ENCODE measurements at places on chromosomes 7 and 10.

GRCh38 chr7:159119851-159120539, 24.7 kb downstream of the VIPR2 start:
- no peak for DNase-seq

- no peak for DNase-seq
Measured at GRCh38 chr10:128007056-128007455, 100.2 kb downstream of the PTPRE start.

DNA sequence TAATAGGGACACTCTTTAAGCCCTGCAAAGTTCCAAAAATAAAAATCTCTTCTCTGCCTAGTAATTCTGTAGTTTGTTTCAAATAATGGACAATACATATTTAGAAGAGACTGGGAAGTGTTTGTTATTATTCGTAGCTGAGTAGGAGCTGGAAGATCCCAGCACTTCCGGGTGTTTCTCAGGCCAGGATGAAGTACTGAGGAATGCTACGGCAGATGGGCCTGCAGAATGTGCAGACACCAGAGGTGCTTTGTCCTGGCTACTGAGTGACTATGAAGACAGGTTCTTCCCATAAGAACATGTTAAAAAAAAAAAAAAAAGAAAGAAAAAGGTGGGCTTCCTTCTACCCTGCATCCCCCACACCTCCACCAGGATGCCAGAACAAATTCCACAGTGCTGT, 36.1 kb downstream of the ETV1 start:
- DNase-seq, result no peak

- peak; percentile 64 for DNase-seq
Measured at GRCh38 chr7:42070068-42070467, 166.9 kb downstream of the GLI3 start.

DNA sequence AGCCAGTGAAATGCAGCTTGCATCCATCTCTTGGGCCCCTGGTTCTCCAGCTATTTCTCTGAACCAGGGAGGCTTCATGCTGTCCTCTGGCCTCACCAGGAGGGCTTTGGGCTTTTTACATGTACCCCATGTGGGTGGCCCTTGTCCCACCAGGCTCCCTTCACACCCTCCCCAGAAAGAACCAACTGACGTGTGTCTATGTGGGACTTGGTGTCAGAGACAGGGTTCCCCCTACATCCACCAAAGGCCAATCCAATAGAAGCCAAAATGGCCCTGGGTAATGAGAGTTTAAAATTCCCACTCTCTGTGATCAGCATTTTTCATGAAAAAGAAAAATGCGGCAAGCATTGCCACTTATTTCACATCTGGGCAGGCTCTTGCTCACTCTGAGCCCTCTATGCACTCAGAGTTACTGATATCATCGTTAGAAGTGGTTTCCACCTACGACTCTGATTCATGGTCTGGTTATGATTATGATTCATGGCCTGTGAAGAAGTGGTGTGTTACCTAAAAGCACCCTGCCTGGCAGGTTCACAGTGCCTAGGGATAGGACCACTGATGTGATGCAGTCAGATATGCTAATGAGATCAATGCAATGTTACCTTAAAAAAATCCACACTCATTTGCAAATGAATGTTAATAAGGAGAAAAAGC, 133.5 kb downstream of the BUB3 start:
- no peak for DNase-seq

GRCh38 chr7:44077061-44077460, 5.3 kb downstream of the POLM start:
- no peak for DNase-seq

DNA sequence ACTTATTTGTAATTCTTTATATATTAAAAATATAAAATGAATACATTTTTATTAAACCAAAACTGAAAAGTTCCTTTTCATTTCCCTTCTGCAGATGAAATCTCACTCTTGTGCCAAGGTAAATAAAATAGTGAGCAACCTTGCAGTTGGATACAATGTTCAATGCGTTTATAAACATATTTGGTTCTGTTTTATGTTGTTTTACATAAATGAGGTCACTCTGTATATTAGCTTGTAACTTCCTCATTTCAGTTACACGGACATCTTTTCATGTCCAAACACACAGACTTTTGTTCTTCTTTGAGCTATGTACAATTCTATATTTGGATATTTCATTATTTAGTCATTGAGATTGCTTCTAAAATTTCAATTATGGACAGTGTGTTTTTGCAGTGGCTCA, 107.7 kb downstream of the BBS9 start:
- DNase-seq, result peak; percentile 14

Data from NB4 (cell line).